ENCODE measurements at places on chromosomes 5 and 9.

- peak; percentile 37 for DNase-seq
Observed at GRCh38 chr5:111735583-111736270, 21.3 kb downstream of the NREP start.

DNA sequence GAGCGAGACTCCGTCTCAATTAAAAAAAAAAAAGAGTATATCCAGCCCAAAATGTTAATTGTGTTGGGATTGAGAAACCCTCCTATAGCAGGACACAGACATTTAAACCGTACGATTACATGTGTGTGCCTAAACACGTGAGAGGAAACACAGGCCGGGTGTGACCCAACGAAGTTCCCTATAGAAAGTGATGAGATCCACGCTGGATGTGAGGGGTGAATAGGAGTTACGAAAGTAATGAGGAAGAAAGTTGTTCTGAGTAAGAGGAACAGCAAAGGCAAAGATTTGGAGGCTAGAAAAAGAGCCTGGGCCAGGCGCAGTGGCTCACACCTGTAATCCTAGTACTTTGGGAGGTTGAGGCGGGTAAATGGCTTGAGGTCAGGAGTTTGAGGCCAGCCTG lies 13.6 kb downstream of the NAIF1 start:
- no peak for DNase-seq

DNA sequence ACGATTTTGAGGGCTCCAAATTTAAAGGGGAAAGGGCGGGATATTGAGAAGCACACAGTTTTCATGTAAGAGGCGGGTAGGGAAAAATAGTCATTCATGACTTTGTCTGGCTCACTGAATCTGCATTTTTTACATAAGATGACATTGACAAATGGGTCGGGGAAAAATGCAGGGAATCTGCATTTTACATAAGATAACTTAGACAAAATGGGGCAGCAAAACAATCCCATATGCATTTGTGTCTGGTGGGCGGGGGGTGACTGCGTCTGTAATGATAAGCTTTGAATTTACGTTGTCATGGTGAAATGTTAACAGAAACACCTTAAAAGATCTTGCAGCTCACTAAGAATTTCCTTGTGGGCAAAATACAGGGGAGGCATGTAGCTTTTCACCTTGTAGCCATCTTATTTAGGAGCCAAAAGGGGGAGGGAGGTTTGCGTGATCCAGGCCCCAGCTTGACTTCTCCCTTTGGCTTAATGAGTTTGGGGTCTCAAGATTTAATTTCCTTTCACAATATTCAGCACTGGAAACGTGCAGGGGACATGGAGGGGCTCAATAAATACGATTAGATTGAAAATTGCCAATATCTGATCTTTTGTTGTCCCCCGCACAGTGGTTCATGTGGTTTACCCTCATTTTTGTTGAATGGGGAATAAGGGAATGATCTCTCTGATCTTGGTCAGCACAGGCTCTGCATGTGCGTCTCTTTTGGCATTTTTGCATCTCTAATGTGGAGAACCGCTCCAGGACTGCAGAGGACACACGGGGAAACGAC lies 41.1 kb upstream of the GADD45G start:
- no peak for DNase-seq

GRCh38 chr5:37940931-37941623 lies 101.2 kb upstream of the GDNF start:
- DNase-seq: no peak

DNA sequence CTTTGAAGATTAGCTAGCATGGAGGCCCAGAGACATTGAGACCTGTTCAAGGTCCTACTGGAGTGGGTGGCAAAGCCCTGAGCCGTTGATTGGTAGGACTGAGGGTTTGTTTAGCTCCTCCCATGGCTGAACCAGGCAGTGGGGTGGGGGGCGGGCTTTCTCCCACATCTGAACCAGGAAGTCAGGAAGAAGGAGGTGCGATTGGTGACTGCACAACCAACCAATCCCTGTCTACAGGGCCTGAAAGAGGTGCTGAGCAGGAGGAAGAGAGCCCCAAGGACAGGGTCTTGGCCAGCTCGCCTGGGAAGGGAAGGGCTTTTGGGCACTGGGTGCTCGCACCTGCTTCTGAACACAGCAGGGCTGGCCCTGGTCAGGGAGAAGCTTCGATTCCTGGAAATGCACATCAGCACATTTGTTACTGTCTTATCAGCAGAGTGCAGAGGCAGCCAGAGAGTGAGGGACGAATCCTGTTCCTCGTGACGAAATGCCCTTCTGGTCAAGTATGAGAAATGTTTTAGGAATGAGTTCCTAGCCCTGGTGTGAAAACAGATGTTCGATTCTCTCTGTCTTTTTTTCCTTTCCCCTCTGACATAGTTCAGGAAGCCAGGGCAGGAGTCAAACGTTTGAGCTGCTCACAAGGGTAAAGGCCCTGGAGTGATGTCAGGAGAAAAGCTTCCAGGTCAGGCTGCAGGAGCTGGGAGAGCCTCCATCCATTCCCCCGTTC lies 294.8 kb upstream of the KLF4 start:
- no peak for DNase-seq

GRCh38 chr5:35608881-35609779 lies 8.5 kb upstream of the SPEF2 start:
- DNase-seq: no peak

DNA sequence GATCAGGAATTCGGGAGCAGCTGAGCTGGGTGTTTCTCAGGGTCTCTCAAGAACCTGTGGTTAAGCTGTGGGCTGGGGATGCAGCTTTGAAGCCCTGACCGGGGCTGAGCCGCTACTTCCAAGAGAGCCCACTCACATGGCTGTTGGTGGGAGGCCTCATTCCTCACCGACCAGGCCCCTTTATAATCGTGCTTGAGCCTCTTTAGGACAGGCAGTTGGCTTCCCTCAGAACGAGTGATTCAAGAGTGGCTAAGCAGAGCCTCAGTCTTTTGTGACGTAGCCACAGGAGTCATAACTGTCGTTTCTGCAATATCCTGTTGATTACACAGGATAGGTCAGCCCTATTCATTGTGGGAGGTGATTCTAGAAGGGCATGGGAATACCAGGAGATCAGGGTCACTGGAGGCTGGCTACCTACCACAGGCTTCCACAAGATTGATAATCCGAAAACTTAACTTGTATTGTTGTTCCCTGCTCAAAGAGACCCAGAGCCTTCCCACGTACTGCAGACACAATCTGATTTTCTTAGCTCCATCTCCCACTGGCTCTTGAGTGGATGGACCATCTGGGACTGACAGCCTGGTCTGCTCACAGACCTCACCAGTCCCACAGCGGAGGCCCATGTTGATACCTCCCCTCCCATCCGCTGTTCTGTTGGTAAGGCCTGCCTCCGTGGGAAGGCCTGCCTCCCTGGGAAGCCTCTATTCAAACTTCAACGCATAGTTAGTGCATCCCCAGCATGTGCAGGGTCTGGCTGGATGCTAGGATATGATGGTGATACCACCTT lies 3.0 kb upstream of the ERGIC1 start:
- DNase-seq: no peak

DNA sequence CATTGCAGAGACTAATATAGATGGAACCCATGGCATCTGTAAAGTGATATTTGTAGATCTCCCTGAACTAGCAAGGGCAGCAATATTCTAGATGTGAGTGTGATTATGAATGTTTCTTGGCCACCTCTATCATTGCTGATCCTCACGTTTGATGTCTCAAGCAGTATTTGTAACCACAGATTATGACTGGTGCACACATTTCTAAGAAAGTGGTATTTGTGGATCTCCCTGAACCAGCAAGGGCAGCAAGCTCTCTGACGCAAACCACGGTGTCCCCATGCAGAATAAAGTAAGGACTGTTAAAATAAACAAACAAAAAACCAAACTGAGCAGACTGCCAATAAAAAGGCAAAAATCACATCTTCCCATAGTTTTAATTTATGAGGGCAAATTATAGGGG lies 301.3 kb downstream of the CSNK1G3 start:
- no peak for DNase-seq

DNA sequence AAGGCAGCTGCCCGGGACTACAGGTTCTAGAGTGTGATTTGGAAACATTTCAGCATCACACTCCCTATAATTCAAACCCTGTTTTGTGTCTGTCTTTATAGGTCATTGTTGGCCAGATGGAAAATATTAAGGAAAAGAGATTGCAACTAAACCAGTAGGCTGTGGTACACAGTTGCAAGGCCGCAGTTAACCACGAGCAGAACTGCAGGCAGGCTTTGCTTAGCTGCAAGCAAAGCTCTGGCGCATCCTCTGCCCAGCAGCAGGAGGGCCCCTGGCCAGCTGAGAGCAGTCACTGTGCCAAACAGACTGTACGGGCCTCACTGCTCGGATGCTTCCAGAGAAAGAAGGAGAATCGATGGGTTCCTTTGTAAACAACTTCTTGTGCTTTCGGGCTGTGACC lies 204.5 kb downstream of the DENND1A start:
- DNase-seq: no peak

GRCh38 chr5:79107020-79107796 lies 4.4 kb upstream of the BHMT start:
- DNase-seq: no peak

DNA sequence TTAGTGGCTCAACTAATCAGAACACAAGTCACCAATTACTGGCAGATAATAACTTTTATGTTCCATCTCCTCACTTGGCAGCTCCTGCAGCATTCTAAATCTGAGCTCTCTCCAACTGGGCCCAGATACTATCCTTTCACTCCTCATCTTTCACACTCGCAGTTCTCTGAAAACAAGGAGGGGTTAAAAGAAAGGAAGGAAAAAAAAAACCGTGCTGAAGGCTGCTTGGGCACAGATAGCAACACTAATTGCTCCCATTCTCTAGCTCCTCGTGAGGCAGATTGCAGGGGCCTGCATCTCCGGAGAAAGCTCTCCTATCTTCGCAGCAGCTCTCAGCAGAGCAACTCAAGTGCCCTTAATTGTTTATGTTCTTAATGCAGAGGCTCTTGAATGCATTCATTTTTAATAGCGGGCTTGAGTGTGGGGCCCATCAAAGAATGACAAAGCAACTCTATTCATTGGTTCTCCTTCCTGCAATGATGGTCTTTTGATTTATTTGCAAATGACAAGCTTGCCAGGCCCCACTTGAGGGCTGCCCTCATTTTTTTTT lies 23.9 kb downstream of the TLE1 start:
- DNase-seq: no peak

DNA sequence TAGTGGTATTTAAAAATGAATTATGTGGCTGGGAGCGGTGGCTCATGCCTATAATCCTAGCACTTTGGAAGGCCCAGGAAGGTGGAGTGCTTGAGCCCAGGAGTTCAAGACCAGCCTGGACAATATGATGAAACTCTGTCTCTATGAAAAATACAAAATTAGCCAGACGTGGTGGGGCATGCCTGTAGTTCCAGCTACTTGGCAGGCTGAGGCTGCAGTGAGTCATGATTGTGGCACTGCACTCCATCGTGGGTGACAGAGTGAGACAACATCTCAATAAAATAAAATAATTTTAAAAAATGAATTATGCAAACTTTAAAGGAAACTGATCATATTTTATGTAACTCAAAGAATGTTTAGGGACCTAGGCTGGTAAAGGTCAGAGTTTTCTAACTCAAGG lies 310.8 kb upstream of the DMRT1 start:
- DNase-seq: no peak

DNA sequence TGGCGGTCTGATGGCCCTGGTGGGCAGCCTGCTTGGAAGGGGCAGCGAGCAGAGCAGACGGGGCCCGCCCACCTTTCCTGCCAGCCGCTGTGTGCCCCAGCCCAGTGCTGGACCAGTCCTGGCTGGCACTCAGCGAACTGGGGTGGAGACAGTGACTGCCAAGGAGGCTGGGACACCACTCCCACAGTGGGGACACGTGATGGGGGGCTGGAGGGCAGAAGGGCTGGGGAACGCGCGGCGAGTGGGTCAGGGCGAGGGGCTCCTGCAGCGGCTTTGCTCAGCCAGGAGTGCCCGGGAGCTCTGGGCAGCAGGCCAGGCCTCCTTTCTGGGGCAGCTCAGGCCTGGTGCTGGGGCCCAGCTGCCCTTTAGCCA lies 19.5 kb downstream of the NCS1 start:
- DNase-seq: no peak

DNA sequence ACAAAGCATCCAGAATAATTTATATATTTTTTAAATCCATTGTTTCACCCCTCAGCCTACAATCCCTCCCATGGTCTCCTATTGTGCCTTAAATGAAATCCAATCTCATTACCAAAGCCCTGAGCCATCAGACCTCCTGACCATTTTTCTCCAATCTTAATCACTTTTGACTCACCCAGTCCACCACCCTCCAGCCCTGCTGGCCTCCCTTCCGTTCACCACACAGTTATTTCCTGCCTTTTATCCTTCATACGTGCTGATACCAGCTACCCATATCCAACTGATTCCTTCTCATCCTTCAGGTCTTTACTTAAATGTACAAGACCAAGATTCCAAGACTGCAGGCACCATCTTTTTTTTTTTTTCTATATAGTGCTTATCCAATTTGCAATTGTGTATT lies 1026.7 kb upstream of the DMAC1 start:
- no peak for DNase-seq

DNA sequence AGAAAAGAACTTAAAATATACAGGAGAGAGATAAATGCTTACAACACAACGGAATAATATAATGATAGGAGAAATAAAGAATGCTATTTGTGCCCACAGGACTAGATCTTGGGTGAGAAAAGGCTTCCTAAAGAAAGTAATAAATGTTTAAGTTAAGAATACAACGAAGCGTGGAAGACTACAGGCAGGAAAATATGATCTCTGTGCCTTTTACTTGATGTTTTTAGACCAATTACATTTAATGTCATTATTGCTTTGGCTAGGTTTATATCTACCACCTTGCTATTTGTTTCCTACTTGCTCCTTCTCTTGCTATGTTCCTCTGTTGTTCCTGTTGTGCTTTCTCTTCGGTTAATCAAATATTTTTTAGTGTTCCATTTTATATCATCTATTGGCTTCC lies 80.2 kb upstream of the GOLGA1 start:
- DNase-seq: no peak

DNA sequence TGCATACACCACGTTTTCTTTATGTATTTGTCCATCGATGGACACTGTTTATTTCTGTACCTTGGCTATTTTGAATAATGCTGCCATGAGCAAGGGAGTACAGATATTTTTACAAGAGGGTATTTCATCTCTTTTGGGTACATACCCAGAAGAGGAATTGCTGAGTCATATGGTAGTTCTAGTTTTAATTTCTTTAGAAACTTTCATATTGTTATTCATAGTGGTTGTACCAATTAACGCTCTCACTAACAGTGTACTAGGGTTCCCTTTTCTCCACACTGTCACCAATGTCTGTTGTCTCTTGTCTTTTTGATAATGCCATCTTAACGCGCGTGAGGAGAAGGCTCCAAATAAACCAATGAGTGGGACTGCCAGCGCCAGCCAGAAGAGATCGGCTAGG lies 257.6 kb upstream of the EDIL3 start:
- DNase-seq: no peak

- DNase-seq: no peak
Observed at GRCh38 chr9:75186767-75187380, 98.6 kb downstream of the OSTF1 start.

- no peak for DNase-seq
Observed at GRCh38 chr5:138724470-138725146, 28.6 kb upstream of the CTNNA1 start.

DNA sequence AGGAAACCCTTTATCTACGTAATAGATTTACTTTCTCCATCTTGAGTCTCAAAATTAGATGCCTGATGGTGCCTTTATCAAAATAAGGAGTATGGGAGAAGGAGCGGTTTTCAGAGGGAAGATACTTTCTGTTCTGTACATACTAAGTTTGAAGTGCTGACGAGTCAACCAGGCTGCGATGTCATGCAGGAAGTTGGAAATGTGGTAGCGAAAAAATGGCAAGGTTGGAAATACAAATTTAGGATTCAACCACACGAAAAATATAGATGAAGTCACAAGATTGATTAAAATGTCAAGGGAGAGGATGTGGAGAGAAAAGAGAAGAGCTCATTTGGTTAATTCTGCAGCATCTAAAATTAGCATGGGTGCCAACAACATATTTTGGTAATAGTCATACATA lies 129.5 kb downstream of the FOXD1 start:
- DNase-seq: no peak
